AG09319 (cell line): ENCODE measurements at places on chromosomes 3 and 15.

- no peak for DNase-seq
These were observed 1.2 kb downstream of the MB21D2 start for GRCh38 chr3:192916371-192917027.

- DNase-seq, result no peak
These were observed 1.0 kb downstream of the SNX1 start for GRCh38 chr15:64096668-64097384.

GRCh38 chr15:78075490-78076230, 1.9 kb downstream of the TBC1D2B start:
- DNase-seq, result no peak

DNA sequence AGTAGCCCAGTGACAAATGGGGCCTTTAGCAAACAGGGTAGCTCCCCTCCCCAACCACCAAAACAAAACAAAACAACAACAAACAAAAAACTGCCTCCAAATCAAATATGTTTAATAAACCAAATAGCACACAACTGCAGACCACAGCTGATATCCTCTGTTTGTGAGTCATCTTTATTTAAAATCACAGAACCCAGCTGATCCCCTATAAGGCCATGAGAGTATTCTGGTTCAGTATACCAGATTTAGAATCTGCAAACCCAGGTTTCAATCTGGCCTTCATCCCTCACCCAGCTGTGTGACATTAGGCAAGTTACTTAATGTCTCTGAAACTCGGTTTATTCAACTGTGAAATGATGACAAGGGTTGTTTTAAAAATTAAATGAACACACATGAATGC, 124.5 kb downstream of the SUCLG2 start:
- DNase-seq, result no peak

- no peak for DNase-seq
These were observed 87.3 kb upstream of the LIPC start for GRCh38 chr15:58344213-58345070.

- DNase-seq, result no peak
These were observed 462.1 kb downstream of the C3orf38 start for GRCh38 chr3:88611826-88612326.

GRCh38 chr15:36483409-36483808, 96.0 kb upstream of the CDIN1 start:
- DNase-seq, result no peak

GRCh38 chr15:34185666-34186065, 24.2 kb downstream of the KATNBL1 start:
- DNase-seq, result no peak

DNA sequence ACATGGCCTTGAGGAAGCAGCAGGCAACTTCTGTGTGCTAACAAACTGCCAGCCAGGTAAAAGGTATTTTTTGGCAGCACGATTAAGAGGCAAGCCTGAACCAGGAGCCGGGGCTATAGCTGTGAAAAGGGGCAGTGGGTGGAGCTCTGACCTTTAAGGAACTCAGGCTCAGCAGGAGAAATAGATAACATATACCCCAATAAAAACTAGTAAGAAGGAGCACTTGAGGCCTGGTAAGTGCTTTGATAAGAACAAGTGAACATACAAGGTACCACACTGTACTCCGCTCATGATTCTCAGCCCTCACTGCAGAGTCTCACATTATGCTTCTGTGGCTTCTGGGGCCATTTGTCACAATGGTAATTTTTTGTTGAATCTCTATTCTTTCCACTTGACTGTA, 5.4 kb downstream of the FYCO1 start:
- no peak for DNase-seq

- no peak for DNase-seq
These were observed 196.9 kb downstream of the CLSTN2 start for GRCh38 chr3:140131895-140132294.

DNA sequence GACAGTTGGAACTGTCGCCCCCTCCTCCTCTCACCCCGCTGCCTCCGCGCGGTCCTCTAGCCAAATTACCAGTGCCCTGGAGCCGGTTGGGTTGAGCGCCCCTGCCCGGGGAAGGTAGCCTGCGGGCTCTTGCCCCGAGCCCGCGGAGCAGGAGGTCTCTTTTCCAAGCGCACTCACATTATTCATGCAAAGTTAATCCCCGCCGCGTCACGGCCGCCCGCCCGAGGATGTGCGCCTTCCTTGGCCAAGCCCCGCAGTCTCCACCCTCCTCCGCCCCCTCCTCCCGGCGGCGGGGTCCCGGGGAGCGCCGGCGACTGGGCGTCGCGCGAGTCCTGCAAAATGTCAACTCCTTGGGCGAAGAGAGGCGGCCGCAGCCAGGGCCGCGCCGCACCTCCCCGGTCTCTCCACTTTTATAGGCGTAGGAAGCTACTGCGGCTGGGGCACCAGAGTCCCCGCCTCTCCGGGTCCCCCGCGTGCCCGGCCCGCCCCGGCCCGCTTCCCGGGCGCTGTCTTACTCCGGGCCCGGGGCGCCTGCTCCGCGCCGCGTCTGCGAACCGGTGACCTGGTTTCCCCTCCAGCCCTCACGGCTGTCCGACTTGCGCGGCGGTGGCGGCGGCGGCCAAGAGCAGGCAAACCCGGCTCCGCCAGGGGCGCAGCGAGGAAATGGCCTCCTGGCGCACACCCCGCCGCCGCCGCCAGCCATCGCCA, at the start of gene THRB:
Gene THRB (minus strand): TSS at position 233 of the 708 bp plus-strand sequence.
- DNase-seq, result no peak

- DNase-seq, result no peak
These were observed 47.2 kb upstream of the PLCL2 start for GRCh38 chr3:16837602-16838001.

DNA sequence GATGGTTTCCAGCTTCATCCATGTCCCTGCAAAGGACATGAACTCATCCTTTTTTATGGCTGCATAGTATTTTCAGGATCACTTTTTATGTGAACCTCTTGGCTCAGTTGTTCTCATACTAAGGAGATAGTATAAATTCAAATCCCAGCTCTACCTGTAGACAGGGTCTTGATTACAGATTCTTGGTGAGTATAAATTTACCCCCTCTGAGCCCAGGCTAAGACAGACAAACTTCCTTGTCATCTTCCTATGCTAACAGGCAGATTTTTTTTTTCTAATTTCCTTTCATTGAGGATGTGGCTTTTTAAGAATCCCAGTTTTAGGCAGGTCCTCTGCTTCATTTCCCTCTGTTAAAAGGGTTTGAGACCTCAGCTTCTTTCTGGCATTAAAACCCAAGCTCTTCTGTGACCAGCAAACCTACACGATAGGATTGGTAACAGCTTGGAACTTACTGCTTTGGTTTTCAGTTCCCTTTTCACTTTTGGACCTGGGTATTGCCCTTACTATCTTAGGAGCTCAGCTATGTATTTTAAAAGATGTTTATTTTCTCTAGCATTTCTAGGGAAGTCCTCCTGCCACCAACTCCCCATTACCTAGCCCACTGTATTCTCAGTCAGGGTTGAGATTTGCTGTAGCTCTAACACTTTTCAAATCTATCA, 72.5 kb downstream of the VPS8 start:
- no peak for DNase-seq

DNA sequence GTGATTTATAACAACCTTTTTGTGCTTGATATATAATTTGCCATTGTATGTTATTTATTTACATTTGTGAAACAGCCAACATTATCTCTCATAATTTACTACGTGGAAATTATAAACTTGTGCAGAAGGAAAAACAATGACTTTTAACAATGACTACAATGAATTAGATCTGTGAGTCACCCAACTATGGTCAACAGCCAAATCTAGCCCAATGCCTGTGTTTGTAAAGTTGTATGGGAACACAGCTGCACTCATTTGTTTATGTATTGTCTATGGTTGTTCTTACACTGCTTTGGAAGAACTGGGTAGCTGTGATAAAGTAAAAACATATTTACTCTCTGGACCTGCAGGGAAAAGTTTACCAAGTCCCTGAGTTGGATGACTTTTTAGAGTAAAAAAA, 110.4 kb downstream of the OTOL1 start:
- no peak for DNase-seq

- no peak for DNase-seq
These were observed 103.1 kb downstream of the LINGO1 start for GRCh38 chr15:77529394-77530159.

DNA sequence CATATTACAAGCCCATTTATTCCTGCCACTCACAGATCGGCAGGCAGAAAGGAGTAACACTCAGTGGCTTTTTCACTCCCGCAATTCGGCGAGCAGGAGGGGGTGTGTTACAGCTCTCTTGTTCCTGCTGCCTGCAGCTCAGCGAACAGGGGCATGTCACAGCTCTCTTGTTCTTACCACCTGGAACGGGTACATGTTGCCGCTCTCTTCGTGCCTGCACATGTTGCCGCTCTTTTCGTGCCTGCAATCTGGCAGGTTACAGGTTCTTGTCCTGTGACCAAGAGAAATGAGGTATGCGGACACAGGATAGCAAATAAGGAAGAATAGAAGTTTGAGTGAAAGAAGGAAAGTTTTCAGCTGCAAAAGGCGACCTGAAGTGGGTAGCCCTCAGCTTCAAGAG, 761.4 kb downstream of the NAALADL2 start:
- DNase-seq, result no peak

GRCh38 chr3:48004694-48005093, 11.5 kb downstream of the MAP4 start:
- no peak for DNase-seq

DNA sequence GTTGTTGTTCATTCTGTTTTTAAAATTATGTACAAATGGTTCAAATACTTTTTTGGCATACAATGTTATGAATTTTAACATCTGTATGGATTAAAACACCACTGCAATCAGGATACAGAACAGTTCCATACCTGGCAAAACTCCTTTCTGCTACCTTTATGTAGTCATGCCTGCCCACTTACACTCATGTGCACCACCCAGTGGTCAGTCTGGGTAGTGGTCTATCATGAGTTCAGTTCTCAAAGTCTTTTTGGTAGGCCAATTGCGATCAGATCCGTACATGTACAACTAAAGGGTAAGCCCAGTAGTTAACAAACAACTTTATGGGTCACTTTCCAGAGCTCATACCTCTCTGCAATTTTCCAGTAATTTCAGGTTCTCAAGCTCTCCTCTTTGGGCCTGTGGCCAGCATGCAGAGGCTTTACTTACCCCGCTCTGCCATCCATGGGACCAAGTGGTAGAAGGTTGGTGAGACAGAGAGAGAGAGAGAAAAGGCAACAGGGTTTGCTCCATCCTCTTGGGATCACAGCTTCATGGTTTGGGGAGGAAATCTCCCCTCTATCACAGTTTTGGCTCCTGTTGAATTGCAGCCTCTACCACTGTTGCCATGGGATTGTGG, 63.9 kb upstream of the FAM98B start:
- peak; percentile 5 for DNase-seq

GRCh38 chr15:69543681-69544364, 91.2 kb downstream of the RPLP1 start:
- DNase-seq, result no peak

DNA sequence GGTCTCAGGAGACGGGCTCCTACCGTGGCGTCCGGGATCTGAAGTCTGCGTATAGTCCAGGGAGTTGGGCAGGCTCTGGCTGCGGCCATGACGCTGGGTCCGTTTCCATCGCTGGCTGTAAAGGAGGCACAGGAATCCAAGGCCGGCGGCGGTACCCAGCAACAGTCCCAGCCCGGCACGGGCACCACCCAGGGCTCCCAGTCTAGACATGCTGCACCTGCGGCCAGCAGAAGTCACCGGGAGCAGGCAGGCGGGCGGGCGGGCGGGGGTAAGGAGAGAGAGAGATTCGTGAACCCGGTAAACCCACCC, 526 bp downstream of the RMDN3 start:
- no peak for DNase-seq

GRCh38 chr15:37090543-37091175, 9.7 kb downstream of the MEIS2 start:
- no peak for DNase-seq

DNA sequence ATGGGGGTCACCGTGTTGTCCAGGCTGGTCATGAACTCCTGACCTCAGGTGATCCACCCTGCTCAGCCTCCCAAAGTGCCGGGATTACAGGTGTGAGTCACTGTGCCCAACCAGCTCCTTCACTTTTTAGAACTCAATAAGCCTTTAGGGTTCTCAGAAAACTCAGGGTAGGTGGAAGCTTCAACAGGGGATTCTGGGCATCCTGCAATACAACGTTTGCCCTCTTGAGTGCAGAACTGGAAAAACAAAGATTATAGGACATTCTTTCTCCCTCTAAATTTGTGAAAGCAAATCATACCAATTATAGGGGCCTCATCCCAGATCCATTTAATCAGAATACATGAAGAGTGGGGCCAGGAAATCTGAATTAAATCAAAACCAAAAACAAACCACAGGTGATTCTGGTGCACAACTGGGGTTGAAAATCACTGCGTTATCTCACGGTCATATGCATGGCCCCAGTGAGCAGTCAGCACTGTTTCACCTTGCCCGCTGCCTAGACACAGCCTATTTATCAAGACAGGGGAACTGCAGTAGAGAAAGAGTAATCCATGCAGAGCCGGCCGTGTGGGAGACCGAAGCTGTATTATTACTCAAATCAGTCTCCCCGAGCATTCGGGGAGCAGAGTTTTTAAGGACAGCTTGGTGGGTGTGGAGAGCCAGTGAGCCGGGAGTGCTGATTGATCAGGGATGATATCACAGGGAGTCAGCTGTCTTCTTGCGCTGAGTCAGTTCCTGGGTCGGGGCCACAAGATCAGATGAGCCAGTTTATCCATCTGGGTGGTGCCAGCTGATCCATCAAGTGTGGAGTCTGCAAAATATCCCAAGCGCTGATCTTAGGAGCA, 58.4 kb downstream of the TMEM44 start:
- DNase-seq, result no peak

- DNase-seq, result no peak
These were observed 36.8 kb upstream of the TM4SF4 start for GRCh38 chr3:149437710-149438109.

DNA sequence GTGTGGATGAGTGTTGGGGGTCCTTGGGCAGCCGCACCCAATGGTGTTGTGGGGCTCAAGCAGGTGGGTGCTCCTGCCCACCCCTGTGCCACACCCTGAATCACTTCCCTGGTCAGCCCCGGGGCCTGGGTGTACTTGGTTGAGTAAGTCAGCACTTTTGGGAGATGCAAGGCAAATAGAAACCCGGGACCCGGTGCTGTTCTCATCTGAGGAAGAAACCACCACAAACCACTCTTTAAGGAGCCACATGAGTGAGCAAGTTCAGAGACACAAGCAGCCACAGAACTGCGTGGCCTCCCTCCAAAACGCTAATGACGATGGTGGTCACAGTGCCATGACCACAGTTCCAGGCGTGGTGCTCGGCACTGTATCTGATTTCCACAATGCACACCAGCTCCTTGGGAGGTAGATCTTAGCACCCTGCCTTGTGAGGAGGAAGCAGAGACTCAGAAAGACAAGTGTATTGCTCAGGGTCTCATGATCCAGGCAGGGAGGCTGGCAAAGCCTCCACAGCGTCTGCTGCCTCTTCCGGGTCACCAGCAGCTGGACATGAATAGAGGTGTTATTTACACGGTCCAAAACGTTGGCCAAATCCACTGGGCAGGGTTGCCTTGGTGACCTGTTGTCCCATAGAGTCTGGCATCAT, 118.2 kb upstream of the ALDH1A3 start:
- DNase-seq, result no peak

GRCh38 chr15:50993598-50993997, 85.1 kb downstream of the AP4E1 start:
- DNase-seq, result no peak
